ENCODE measurements at places on chromosomes 1 and 21.

- no peak for DNase-seq
Measured at GRCh38 chr1:67469431-67469830, 39.2 kb upstream of the SERBP1 start.

DNA sequence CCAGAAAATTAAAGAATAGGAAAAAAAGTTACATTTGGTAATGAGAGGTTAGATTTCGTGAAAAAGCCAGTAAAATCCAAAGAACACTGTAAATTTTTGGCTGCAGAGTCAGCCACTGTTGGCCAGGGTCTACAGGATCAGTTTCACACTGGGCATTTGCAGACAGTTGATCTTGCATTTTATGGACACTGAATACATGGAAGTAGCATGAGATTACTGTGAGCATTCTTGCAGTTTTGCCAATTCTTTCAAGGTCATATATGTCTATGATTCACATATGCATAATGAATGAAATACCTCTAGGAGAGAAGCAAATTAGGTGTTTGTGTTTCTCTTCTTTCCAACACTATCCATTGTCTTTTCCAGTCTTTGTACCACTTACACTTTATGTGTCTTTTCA lies 200.8 kb upstream of the DPYD start:
- no peak for DNase-seq

DNA sequence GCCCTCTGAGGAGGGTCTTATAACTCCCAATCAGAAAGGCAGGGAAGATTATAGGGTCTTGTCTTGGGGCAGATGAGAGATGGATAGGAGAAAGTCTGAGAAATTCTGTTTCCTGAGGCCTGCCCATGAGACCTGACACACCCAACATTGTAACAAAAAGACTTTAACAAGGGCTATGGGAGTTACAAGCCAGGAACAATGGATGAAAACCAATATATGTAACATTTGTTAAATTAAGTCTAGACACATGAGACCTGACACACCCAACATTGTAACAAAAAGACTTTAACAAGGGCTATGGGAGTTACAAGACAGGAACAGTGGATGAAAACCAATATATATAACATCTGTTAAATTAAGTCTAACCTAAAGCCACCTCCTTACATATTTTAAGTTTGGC lies 21.8 kb downstream of the NRDC start:
- no peak for DNase-seq

DNA sequence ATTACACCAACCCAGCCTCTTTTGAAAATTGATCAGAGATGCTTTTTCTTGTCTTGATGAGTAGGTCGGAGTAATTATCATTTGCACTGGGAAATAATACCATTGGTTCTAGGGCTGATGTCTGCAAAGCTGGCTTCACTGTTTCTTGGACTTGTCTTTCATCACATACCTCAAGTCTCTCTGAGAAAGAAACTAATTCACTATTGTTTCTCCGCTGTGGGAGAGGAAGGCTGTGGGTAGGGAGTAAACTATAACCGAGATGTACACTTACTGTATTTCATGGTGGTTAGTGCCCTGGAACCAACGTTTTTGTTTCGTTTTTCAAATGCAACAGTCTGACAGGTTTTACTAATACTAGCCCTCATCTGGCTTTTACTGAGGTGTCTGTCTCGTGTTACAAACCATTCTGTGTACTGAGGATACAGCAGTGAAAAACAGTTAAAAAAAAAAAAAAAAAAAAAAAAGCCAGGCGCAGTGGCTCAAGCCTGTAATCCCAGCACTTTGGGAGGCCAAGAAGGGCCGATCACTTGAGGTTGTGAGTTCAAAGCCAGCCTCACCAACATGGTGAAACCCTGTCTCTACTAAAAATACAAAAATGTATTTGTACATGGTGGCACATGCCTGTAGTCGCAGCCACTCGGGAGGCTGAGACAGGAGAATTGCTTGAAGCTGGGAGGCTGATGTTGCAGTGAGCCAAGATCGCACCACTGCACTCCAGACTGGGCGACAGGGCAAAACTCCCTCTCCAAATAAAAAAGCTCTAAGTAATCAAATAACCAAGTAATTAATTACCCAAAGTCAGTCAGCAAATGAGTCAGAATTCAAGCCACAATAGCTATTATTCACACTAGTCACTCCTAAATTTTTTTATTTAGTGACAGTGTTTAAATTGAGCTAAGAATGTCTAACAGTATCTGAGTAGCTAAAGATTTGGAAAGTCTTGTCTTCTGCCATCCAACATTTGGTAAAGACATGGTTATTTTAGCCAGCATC lies 23.3 kb downstream of the TOMM20 start:
- DNase-seq, result no peak

DNA sequence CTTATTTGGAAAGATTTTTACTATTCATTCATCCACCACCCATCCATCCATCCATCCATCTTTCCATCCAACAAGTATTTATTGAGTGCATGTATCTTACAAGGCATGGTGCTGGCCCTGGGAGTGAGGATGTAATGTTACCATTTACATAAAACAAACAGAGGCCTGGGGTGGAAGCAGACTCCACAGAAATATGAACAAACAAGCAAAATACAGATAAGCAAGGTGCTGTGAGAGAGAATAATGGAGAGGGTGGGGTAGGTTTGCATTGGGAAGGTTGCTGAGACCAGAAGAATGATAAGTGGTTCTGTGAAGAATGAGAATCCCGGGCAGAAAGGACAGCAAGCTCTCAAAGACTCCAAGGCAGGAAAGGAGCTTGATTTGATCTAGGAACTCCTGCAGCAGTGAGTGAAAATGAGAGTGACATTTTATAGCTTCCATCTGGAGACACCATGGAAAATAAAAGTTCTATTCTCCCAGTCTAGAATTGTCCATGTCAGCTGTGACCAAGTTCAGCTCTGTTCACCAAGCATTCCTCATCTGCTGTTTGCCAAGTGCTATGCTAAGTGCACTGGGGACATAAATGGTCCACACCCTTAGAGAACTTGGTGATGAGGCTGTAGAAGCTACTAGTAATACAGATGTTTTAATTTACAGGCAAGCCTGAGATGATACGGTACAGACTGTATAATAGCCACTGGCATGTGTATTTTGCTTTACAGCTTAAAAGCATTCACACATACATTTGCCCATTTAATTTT lies 75.3 kb downstream of the PEX14 start:
- no peak for DNase-seq

DNA sequence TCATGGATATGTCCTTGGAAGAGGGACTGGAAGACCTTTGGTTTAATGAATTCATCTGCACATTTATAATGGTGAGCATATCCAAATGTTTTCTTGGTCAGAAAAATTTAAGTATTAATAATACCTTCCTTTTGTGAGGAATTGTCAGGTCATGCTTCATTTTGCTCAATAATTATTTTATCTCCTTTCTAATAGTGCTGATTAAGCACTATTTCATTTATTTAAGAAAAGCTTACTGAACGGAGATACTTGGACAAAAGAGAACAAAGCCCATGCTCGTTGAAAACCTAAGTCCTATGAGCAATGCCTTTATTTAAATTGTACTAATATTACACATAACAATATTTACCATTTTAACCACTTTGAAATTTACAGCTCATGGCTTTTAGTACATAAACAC lies 281.5 kb downstream of the PDE4B start:
- DNase-seq, result no peak

DNA sequence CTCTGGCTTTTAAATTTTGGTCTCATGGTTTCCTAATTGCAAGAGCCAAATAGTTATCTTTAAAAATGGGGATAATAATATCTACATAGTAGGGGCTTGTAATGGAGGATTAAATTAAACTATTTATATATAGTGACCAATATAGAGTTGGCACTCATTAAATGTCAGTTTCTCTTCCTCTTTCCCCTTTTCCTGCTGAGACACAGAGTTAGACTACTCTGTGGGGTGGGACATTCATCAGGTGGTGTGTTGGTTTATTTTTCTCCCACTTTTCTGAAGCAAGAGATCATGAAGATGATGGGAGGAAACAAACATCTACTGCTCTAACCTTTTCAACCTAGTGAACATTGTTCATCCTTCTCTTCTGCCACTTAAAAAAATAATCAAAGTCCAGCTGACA lies 17.3 kb upstream of the RAP1A start:
- DNase-seq, result no peak

GRCh38 chr21:38402795-38403194 lies 95.5 kb downstream of the ERG start:
- DNase-seq, result no peak

DNA sequence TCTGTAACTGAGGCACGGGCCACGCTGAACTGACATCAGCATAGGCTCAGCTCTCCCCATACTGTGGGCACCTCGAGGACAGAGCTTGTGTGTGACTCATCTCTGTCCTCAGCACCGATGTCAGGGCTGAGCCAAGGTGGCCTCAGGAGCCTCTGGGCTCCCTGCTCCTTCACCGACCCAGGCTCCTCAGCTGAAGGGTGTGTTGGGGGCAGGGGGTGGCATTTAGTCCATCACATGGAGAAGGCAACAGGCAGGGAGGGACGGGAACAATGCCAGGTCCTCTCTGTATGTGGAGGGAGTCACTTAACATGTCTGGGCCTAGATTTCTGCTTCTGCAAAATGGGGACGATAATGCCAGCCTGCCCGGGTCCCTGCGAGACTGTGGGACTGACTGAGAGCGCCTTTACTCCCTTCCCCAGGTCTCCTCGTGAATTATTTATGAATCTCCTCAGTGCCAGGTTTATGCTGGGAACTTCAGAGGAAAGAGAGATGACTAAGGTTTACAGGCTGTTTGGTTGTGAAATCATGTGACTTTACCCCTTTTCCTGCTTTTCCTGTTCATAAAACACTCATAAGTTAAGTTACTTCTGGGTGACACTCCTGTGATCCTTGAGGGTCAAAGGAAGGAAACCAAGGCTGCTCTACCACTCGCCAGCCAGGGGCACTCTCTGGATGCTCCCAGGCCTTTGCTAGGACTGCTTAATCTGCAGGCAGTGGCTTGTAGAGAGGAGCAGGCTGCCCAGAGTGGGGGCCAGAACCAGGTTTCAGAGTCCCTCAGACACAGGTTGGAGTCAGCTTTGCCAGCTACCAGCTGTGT lies 16.2 kb downstream of the TTC39A start:
- no peak for DNase-seq

DNA sequence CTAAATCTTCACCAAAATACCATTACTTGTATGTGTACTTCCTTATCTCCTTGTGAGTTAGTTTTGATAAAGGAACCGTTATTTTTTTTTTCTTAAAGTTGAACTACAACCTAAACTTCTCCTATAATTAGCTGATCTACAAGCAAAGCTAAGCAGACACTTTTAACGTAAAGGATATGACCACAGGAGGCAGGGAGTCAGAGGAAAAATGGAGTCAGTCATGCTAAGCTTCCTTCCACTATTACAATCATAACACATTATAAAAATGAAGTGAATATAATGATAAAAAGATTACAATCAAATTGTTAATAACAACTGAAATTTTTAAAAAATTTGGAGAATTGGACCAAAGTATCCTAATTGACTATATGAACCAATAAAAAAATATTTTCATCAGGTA lies 892.6 kb downstream of the KCNT2 start:
- DNase-seq, result no peak

- DNase-seq, result no peak
Measured at GRCh38 chr1:229087339-229087738, 183.6 kb upstream of the RAB4A start.

- no peak for DNase-seq
Measured at GRCh38 chr21:37407719-37408420, 41.3 kb downstream of the DYRK1A start.

- no peak for DNase-seq
Measured at GRCh38 chr1:173268261-173268660, 61.1 kb upstream of the TNFSF4 start.

DNA sequence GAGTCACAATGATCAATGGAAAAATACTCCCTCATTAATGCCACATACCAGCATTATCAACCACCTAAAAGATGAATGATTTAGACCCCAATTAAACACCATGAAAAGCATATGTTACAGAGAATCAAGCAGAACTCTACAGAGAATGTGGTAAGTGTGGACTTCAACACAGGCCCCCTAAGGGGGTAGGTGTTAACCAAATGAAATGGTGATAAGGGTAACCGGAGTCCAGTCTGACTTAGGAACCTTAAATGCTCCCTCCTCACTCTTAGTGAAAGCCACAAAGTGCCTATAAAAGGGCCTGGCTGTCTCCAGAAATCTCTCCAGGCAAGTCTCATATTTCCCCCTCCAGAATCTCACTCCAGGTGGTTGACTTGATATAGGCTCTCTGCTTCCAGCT lies 149.2 kb upstream of the FOXD3 start:
- no peak for DNase-seq

DNA sequence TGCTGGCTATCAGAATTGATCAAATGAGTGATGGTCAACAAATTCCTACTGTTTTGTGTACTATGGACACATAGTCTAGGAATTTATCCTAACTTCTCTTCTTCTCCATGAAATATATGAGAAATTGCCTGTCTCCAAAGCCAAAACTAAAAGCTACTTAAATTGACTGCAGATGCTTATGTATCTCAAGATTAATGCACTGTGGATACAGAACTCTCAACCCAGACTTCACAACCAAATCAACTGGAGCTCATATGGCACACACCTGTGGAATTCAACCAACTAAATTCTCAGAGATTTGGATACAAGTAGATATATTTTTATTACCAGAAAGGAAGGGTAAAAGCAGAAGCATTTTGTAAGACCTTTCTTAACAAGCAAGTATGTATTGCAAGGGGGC lies 566.1 kb downstream of the LTN1 start:
- no peak for DNase-seq

GRCh38 chr1:19980314-19980713 lies 896 bp upstream of the PLA2G2A start:
- no peak for DNase-seq

DNA sequence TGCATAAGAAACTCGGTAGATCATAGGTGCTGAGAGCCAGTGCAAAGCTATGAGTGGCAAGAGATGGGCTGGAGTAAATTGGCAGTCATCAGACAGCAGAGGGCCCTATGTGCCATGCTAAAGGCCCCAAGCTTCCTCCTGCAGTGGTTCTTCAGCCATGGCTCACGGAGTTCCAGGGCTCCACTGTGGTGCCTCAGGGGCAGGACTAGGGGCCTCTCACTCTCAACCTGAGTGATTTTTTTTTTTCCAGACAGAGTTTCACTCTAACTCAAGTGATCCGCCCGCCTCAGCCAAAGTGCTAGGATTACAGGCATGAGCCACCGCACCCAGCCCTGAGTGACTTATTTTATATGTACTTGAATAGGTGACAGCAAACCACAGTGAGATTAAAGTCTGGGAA lies 10.4 kb upstream of the GJA8 start:
- DNase-seq, result no peak

DNA sequence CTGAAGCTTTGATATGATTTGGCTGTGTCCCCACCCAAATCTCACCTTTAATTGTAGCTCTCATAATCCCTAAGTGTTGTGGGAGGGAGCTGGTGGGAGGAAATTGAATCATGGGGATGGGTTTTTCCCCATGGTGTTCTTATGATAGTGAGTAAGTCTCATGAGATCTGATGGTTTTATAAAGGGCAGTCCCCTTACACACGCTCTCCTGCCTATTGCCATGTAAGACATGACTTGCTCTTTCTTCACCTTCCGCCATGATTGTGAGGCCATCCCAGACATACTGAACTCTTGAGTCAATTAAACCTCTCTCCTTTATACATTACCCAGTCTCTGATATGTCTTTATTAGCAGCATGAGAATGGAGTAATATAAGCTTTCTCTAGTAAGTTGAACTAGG lies 261.9 kb downstream of the HLX start:
- no peak for DNase-seq

- DNase-seq, result no peak
Measured at GRCh38 chr21:38985568-38986378, 180.0 kb downstream of the ETS2 start.

All from NCI-H774 (cell line).